ENCODE measurements at places on chromosomes 13 and 19. TPM values are rescaled to one million over a fixed set of nuclear protein-coding genes. Genes with fewer than 3 reads are reported as not detected.

The LCP1 gene
- total RNA-seq = 528 TPM

The ERFL gene
- 2.4 TPM for total RNA-seq

The C19orf85 gene
- not detected for total RNA-seq

- DNase-seq = no peak
Observed at GRCh38 chr19:1304197-1304924, 18.7 kb downstream of the EFNA2 start.

DNA sequence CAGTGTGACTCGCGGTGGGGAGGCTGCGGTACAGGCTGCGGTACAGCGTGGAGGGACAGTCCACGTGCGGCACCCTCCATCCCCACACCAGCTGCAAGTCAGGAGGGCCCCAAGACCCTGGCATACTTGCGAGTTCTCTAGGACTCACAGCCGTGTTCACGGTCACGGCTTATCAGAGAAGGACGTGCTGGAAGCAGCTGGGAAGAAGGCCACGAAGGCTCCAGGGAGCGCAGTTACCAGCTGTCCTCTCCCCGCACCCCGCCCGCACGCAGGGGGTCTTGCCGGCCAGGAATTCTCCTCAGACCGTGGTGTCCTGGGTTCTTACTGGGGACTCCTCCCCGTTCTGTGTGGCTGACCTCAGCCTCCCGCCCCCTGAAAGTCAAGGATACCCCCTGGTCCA, 6.2 kb downstream of the ZNF444 start:
- DNase-seq = no peak

DNA sequence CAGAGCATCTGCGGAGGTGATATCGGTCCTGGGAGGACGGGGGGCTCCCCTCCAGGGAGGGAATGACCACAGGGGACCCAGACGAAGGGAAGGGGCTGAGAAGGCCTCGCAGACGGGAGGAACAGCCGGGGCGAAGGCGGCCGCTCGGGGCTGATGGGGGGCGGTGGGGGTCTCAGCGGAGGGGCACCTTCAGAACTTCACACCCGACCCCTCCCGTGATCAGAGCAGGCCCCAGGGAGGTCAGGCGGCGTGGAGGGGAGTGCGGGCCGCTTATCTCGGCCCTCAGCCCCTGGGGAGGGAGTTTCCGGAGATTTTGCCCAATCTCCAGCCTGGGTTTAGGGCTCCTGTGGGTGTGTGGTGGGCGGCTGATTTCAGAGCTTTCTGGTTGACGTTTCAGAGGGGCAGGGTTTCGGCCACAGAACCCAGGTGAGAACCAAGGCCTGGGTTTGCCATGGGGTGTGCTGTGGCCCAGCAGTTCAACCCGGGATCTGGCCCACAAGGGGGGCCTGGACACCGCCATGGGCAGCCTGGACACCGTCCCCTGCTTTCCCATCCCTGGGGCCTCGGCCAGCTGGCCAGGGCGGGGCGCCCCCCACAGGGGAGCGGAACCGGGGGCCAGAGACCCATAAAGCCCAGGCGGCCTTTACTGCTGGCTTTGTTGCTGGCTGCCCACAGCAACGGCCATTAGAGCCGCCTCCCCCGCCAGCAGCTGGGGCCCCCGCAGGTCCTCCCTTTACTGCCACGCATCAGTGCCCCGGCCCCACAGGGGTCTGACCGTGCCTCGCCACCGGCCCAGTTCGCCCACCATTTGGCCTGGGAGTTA, 29.0 kb downstream of the ARID3A start:
- DNase-seq = no peak

DNA sequence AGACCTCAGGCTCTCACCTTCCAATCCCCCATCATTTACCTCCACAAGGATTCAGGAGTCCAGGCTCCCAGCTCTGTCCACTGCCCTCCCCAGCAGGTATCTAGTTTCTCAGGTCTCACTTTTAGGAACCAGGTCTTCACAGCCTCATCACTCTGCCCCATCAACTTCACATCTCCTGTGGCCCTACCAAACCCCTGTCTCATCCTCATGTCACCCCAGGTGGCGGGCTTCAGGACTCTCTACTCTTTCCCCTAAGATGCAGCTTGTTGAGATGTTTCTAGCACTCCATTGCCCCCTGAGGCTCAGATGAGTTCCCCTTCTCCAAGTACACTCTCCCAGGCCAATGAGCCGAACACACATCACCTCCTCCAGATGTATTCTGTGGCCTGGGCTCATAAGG, 1.5 kb downstream of the PPFIA3 start:
- DNase-seq = no peak

GRCh38 chr13:110150384-110151101, 156.4 kb downstream of the COL4A1 start:
- DNase-seq = no peak

GRCh38 chr19:44525721-44526430, 3.6 kb downstream of the CEACAM20 start:
- DNase-seq = no peak

Measured in T-helper 17 cell (primary cell).